ENCODE measurements at places on chromosomes 13 and 19.

- DNase-seq = no peak
Measured at GRCh38 chr19:37817180-37817981, 38.0 kb upstream of the ZNF573 start.

DNA sequence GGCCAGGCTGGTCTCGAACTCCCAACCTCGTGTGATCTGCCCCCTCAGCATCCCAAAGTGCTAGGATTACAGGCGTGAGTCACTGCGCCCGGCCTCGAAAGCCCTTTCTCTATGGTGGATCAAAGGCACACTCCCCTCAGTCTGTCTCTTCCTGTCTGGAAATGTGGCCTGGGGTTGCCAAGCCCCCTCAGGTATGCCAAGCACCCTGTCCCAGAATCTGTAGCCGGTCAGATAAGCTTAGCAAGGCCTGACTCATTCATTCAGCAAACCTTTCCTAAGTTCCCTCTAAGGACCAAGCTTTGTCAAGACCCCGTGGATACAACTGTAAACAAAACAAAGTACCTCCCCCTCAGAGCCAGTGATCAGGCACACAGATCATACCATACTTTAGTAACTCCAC lies 14.1 kb downstream of the NUCB1 start:
- DNase-seq = no peak

- no peak for DNase-seq
Measured at GRCh38 chr13:93023929-93024328, 202.7 kb upstream of the GPC6 start.

DNA sequence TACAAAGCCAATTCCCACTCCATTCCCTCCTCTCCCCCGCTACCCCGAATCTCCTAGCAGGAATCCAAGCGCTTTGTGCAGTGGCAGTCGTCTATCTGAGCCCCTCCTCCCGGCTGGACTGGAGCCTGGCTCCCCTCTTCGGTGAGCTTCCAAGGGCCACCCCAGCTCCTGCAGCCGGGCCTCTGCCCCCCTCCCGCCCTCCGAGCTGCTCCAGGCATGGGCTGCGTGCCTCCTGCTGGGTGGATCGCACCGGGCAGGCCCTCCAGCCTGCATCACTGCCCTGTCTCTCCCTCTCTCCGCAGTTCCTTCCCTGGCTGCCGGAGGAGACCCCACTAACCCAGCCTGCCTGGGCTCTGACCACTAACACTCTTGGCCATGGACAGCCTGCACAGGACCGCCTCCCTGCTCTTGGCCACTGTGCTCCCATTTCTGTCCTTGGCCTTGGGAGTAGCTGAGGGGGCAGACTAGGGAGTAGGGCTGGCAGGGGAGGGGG lies 12.9 kb upstream of the LENG8 start:
- DNase-seq = no peak

DNA sequence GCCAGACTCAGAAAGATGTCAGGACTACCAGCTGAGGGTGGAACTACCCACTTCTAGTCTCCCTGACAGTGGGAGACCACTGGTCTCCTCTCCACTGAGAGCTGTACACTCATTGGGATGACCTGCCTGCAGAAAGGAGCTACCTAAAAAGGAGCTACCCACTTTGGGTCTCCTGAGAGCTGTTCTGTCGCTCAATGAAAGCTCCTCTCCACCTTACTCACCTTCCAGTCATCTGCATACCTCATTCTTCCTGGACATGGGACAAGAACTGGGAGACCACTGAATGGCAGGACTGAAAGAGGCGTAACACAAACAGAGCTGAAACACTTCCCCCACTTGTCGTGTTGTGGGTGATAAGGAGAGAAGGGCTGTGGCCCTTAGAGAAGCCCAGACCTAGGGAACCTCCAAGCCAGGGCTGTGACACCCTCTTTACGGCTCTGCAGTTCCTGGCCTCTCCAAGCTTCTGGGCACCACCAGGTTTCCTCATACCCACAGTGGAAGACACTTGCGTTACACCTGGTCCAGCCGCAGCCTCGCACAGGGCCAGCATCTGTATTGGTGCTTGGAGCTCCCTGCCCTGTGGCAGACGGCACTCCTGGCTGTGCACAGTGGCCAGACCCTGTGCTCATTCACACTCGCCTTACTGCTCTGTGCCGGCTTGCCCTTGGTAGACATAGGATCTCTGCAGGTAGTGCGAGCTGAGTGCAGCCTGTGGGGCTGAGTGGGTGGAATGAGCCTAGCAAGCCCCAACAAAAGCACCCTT lies 54.9 kb upstream of the SLITRK6 start:
- no peak for DNase-seq

DNA sequence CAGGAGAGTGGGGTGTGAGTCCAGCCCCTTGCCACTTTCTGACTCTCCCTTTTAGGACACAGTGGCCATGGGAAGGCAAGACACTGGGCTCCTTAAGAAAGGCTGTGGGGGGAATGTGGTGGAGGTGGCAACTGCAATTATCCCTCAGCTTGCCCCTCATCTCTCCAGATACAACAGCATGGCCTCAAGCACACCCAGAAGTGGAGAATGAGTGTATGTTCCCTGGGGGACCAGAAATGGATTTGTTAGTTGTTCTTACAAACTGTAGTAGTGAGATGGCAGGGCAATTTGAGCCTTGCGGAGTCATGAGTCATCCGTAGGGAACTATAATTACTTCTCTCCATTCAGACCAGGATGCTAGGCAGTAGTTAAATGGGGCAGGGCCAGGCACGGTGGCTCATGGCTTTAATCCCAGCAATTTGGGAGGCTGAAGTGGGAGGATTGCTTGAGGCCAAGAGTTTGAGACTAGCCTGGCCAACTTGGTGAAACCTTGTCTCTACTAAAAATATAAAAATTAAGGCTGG lies 25.6 kb upstream of the CXCL17 start:
- no peak for DNase-seq

- DNase-seq = no peak
Measured at GRCh38 chr19:13830114-13830740, 35.0 kb downstream of the ZSWIM4 start.

GRCh38 chr13:22569811-22570210 lies 611.0 kb upstream of the SGCG start:
- DNase-seq = no peak

GRCh38 chr13:58083064-58083463 lies 451.5 kb downstream of the PCDH17 start:
- no peak for DNase-seq
